ENCODE measurements at places on chromosomes 6 and 20. TPM values are rescaled to one million over a fixed set of nuclear protein-coding genes. Genes with fewer than 3 reads are reported as not detected.

TRIM31 gene
- total RNA-seq: not detected

RAMACL gene
- 0.32 TPM for total RNA-seq

RIPPLY2 gene
- total RNA-seq: not detected

HRH3 gene
- not detected for total RNA-seq

ENPP3 gene
- 16.3 TPM for total RNA-seq

DNA sequence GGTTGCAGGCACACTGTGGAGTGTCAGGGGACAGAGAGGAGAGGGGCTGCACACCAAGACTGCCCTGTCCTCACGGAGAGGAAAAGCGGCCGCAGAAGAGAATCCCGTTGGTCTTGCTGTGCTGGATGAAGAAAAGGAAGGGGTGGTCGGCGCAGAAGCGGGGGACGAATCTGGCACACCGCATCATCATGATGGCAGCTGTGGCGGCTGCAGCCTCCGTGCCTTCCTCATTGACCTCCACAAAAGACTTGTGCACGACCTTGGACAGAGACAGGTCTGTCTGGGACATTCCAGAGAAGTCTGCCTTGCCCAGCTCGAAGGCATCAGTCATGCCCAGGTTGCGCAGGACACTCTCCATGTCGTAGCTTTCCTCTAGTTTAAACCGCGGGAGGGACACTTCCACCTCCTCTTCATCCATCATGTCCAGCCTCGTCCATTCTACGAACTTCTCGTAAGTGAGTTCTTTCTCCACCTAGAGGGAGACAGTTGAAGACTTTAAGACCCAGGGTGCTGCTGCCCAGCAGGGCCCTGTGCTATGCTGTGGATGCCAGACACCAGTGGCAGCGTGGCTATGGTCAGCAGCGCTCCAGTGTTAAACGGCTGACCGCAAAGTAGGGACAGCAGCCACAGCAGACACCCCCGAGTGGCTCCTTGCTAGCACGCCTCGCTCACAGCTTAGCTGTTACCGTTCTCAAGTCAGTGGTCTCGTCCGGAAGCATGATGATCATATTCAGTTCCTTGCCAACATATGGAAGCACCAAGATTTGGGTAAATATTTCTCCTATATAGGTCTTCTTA lies 22.9 kb downstream of the SERPINB6 start:
- no peak for DNase-seq

DNA sequence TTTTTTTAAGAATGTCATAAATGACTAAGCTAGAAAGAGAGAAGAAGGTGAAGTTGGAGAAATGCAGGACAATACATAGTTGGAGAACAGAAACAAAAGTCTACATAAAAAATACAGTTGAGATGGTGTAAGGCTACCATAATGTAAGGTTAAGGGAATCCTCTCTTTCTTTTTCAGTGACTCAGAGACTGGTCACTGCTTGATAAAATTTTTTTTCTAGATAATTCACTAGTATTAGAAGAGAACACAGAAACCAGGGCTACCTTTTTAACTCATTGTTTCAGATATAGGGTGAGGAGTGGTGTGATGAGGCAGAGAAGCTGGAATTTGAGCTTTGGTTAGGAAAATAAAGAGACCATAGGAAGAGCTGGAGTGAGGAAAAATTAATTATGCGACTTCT lies 18.2 kb upstream of the EDN1 start:
- no peak for DNase-seq

GRCh38 chr6:134932535-134933470 lies 17.1 kb downstream of the ALDH8A1 start:
- DNase-seq: no peak

GRCh38 chr20:47999166-47999565 lies 213.9 kb upstream of the SULF2 start:
- DNase-seq: no peak

DNA sequence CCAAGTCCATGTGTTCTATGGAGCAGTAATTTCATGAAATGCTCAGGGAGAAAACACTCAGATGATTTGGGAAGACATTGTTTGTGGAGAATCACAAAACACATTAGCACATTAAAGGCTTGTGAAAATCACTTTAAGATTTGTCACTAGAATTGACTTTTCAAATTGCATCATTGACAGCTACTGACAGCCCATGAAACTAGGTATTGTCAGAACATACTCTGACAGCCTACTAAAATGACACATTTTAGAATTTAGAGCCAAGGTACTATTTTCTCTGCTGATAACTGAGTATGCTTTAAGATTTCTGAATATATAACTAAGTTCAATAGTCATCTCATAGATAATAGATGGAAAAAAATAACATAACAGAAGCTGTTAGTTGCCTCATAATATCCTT lies 67.4 kb upstream of the FOXC1 start:
- DNase-seq: no peak

GRCh38 chr6:11785415-11785773 lies 6.8 kb upstream of the ADTRP start:
- no peak for DNase-seq

- no peak for DNase-seq
These were observed 113.8 kb downstream of the CEBPB start for GRCh38 chr20:50304501-50304856.

DNA sequence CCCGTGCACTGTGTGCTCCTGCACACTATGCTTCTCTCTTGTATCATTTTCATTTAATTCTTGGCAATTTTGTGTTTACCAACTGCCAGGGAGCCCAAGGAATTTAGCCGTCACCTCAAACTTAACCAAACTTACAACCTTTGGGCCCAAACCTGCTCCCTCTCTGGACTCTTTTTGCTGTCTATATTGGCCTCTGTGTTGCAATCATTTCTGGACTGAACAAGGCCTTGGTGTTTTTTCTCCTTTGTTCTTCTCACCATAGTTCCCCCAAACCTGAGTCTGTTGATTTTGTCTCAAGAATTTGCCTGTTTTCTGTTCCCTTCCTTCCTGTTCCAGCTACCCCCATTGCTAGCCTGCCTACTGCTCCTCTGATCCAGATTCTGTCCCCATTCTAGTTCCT lies 19.2 kb downstream of the DCBLD1 start:
- no peak for DNase-seq

DNA sequence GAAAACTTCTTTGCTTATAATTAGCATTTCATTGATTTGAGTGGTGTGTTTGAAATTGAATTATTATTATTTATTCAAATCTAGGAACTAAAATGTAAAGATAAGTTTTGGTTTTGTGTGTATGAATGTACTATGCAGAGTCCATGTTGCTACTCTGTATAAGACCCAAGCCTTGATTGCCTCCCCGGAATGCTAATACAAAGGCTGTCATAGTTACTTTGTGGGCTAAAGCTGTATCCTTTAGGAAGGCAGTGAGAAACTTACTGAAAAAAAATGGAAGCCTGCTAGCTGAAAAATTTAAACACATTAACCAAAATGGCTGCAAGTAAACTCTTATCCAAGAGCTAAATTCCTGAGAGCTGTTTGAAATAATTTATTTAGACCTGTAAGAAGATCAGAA lies 213.3 kb downstream of the ZFAND3 start:
- DNase-seq: no peak

GRCh38 chr6:163539101-163539762 lies 124.7 kb downstream of the QKI start:
- DNase-seq: no peak

DNA sequence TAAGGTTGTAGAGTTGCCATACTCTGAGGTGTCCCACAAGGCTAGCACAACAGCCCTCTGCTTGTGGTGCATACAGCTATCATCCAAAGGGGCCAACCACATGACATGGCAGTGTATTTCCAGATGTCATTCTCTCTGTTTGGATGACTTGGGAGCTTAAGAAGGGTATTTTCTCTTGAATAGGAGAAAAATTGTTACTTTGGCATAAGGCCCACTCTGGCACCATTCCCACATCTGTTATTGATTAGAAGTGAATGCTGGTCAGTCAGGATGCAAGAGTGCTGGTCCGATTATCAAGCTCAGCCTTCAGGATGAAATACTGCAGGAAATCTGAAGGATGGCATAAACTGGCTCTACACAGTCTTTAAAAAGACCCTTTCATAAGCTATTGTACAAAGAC lies 83.6 kb upstream of the C20orf144 start:
- DNase-seq: no peak

- no peak for DNase-seq
These were observed 47.9 kb downstream of the FOXO3 start for GRCh38 chr6:108608453-108609275.

- DNase-seq: no peak
These were observed 93.6 kb downstream of the RPP40 start for GRCh38 chr6:4910037-4910760.
